NCI-H2081 (cell line): ENCODE measurements at places on chromosomes 6 and 20.

- no peak for DNase-seq
Measured at GRCh38 chr6:28910901-28911690, 12.7 kb downstream of the TRIM27 start.

DNA sequence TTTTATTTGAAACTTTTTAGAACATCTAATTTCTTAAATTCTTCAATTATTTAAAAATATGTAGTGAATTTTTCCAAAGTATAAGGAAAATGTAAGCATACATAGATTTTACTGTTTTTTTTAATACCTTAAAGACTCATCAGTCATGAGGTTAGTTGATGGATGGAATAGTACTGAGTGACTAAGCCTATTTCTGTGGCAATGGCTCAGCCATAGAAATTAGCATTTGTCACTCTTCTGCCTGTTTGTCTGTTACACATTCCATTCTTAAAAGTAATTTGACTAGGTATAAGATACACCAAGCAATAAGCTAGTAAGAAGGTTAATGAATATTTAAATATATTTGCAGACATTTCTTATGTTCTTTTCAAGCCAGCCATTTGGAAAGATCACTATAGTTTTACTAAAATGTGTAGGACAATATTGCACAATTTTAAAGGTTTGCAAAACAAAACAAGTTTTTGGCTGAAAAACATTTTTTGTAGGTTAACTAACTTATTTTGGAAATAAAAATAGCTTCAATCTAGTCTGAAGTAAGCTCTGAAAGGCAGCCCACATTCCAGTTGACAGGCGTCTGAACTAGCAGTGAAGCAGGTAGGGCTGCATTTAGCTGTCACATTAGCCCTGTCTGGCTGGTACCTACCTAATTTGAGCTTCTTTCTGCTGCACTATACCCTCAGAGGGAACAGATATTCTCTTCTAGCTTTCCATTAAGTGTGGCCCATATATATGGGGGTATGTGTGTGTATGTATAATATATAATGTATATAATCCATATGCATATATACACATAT, 385.7 kb downstream of the GRIK2 start:
- no peak for DNase-seq

- no peak for DNase-seq
Measured at GRCh38 chr6:159249752-159250151, 80.6 kb downstream of the FNDC1 start.

GRCh38 chr6:168890981-168891365, 362.7 kb downstream of the THBS2 start:
- DNase-seq = no peak
